ENCODE measurements at places on chromosomes 1 and 21. TPM values are rescaled to one million over a fixed set of nuclear protein-coding genes. Genes with fewer than 3 reads are reported as not detected.
A peak's percentile ranks its signal among the peaks of the same experiment; 100 is the strongest.

OR10J1 gene
- total RNA-seq: not detected

DNA sequence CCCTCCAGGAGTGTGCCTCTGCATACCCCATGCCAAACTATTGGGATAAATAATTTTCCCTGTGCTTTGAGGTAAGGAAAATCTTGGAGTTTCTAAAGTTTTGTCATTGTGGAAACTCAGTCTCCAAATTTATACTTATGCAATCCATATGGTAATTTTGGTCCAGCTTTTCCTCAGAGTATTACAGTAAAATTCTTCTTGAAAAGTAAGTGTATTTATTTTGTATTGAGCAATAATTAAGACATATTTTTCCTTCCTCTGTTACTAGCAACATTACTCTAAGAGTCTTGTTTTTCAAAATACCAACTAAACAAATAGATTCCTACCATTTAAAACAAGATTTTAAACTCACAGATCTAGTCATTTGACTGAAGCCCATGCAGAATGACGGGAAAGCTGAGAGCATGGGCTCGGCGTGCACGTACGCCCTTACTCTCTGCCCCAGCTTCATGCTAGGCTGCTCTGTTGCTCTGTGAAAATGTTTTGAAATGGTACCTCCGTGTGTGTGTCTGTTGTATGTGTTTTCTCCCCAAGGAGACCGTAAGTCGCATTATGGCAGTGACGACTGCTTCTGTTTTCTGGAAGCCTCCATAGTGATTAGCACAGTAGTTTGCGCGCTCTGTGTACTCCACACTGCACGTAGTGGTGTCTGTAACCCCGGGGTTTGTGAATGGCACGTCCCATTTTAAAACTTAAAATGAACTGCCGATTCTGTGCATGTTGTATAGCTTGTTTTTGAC is 165.3 kb downstream of the SDCCAG8 start:
- peak overlapping the region; percentile 30 for H3K4me3 ChIP-seq
- no peaks in the 10 kb centered on the region for H3K27me3 ChIP-seq
- no peak overlapping the region for H3K27ac ChIP-seq
- no peak for DNase-seq

DNA sequence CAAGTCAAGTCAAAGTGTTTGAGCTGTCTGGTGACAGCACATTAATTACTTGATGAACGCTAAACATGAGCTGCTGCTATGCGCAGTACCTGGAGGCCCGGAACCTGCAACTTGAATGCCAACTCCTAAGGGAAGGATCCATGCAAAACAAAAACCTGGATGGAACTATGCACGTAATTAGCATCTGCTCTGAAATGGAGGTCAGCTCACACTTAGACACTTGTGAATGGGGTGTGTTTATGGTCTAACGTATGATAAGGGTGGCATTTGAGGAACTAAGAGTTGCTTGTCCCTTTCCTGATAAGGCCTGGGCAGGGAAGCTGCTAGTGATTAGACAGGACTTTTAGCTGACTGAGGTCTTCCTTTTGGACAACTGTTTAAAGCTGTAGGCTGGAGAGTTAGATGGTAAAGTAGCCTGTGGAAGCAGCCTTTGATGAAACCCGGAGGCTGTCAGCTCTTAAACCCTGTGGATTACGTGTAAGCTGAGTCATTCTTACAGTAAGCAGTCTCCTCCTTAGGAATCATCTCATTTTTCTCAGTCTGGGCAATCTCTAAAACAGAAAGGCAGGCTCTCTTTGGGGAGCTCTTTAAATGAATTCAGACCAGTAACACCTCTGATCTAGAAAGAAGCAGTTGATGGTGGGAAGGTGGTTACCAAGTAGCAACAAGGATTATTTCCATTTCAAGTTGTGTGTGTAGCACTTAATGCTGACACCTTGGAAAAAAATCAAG is 6.8 kb downstream of the TENT5C start:
- peaks cover 28% of the 10 kb centered on the region for H3K4me1 ChIP-seq
- DNase-seq: peak; percentile 38
- no peaks in the 10 kb centered on the region for H3K36me3 ChIP-seq
- no peaks in the 10 kb centered on the region for H3K27me3 ChIP-seq
- H3K4me3 ChIP-seq: no peak overlapping the region
- H3K27ac ChIP-seq: peak overlapping the region; percentile 64

SYCP1 gene
- not detected for total RNA-seq

DNA sequence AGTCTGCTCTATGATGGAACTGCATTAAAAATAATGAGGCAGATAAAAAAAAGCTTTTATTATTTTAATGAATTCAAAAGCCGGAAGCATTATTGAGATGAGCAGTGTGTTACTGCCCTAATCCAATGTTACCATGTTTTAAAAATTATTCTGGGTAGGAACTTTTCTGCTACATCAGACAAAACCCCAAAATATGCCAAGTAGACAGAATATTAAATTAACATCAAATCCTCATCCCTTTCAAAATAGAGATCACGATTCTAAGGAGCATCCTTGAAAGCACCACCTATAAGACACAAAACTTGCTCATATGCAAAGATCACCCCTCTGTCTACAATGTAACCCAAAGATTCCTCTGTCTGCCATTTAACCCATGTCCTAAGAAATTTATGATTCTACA is 357.5 kb downstream of the SMYD3 start:
- no peak overlapping the region for H3K27ac ChIP-seq
- no peaks in the 10 kb centered on the region for H3K36me3 ChIP-seq
- no peak overlapping the region for H3K4me3 ChIP-seq
- DNase-seq: no peak
- H3K4me1 ChIP-seq: no peaks in the 10 kb centered on the region
